ENCODE measurements at places on chromosomes 1 and 21.

DNA sequence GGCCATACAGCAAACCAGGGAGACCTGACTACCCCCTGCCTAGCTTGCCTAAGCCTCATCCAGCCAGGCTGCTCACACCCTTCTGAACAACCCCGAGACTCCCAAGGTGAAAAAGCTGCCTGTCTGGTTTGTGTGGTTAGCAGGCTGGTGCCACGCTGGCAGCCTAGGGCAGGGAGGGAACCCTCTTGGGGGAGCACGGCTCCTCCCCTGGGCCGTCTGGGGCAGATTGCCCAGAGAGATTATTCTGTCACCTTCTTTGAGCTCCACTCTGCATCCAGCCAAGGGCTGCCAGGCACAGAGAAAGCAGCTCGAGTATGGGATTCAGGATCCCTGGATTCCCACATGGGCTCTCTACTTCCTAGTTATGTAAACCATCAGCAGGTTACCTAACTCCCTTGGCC lies 27.5 kb upstream of the TCEA3 start:
- no peak for DNase-seq

DNA sequence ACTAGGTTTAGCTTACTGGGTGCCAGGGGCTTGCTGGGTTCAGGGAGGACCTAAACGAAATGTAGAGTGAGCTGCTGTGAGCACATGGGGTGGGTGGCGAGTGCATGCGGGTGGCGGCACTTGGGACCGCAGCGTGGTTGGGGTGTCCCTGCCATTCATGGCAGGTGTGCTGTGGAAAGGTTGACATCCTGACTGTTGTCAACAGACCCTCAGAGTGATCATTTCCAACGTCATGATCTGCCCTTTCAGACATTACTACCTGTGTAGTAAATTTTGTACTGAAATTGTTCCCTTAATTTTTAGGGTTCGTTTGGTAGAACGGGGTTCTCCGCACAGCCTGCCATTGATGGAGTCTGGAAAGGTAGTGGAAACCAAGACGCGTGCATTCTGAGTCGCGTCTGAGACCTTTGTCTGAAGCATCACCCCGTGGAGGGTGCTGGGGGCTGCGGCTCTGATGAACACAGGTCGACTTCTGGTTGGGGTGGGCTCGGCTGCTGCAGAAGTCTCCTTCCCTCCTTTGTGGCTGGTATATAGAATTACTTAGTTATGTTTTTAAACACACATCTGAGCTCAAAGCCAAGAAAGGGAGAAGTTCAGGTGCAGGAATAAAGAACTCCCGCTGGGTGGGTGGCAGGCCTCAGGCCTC lies 43.3 kb downstream of the S100B start:
- DNase-seq: no peak

GRCh38 chr1:56297208-56297607 lies 282.2 kb downstream of the PLPP3 start:
- no peak for DNase-seq

DNA sequence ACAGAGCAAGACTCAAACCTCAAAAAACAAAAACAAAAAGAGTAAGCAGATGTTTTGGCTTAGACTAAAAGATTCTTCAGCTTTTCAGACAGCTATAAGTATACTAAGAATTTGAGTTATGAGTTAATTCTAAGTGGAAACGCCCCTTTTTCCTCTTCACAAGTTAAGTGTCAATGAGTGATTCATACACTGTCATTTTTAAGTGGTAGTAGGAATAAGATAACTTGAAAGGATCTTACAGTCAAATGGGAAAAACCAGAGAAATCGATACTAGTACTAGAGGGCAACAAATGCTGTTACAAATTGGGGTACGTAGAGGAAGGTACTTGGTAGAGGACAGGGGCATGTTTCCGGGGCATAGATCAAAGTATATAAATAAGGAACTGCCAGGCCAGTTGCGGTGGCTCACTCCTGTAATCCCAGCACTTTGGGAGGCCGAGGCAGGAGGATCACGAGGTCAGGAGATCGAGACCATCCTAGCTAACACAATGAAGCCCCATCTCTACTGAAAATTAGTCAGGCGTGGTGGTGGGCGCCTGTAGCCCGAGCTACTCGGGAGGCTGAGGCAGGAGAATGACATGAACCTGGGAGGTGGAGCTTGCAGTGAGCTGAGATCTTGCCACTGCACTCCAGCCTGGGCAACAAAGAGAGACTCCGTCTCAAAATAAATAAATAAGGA lies 7.4 kb downstream of the H3-3A start:
- no peak for DNase-seq

GRCh38 chr1:9284061-9284460 lies 8.6 kb upstream of the SPSB1 start:
- DNase-seq: no peak
